ENCODE measurements at places on chromosomes 4 and X.

GRCh38 chr4:111454961-111455360, 690.3 kb upstream of the FAM241A start:
- no peak for DNase-seq

GRCh38 chrX:45801554-45801953, 600.9 kb upstream of the DIPK2B start:
- no peak for DNase-seq

DNA sequence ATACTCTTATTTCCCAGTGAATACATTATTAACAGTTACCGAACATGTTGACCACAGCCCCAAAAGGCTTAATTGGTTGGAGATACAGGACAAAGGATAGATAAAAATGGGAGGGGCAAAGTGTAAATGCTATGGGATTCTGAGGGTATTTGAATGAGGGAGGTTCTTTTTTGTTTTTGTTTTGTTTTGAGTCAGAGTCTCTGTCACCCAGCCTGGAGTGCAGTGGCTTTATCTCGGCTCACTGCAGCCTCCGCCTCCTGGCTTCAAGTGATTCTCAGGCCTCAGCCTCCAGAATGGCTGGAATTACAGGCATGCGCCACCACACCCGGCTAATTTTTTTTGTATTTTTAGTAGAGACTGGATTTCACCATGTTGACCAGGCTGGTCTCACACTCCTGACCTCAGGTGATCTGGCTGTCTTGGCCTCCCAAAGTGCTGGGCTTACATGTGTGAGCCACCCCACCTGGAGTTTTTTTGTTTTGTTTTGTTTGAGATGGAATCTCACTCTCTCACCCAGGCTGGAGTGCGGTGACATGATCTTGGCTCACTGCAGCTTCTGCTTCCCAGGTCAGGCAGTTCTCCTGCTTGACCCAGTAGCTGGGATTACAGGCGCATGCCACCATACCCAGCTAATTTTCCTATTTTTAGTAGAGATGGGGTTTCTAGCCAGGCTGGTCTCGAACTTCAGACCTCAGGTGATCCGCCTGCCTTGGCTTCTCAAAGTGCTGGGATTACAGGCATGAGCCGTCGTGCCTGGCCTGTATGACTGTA, 9.0 kb downstream of the UBE2K start:
- DNase-seq, result no peak

GRCh38 chrX:12237131-12237530, 98.9 kb downstream of the FRMPD4 start:
- DNase-seq, result no peak

DNA sequence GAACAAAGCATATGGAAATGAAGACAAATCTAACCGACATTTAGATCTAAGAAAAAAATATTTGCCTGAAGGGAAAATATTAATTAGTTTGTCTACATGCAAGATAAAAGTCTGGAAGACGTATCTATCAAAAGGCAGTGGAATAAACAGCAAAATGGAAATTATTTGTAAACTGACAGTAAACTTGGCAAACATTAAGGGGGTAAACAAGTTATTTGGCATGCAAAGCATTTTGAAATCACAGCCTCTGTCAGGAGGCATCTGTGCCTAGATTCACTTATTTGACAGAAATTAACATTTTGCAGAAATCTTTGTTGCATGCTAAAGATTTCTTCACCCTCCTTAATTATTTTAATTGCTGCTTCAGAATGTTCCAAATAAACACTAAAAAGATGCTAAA, 1065.8 kb upstream of the POU3F4 start:
- DNase-seq, result no peak

DNA sequence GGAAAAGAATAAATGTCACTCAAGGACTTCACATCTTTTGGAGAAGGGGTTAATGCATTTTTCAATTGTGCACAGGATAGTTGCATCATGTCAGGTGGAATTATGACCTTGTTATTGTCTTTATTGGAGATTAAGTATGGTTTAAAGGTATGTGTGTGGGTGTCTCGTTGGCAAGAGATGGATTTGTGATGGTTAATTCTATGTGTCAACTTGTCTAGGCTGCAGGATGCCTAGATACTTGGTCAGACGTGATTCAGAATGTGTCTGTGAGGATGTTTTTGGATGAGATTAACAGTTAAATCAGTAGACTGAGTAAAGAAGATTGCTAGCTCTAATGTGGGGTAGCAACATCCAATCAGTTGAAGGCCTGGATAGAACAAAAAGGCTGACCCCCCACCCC, 42.2 kb upstream of the HSD17B10 start:
- DNase-seq, result no peak

DNA sequence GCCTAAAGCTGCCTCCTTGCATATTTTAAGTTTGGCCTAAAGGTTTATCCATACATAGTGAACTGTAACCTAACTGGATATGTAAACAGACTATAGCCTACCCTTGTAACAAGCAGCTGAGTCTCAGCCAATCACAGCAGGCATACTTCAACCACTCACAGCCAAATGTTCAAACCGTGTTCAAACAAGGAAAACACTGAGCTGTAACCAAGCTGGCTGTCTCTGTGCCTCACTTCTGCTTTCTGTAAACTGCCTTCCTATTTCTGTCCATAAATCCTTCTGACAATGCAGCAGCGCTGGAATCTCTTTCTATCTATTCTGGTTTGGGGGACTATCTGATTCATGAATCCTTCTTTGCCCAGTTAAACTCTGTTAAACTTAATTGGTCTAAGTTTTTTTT, 16.4 kb downstream of the DSPP start:
- DNase-seq, result no peak

- DNase-seq, result no peak
These were observed 47.7 kb downstream of the C4orf50 start for GRCh38 chr4:5970381-5971077.

- no peak for DNase-seq
These were observed 249.6 kb upstream of the KLF3 start for GRCh38 chr4:38414410-38414809.

DNA sequence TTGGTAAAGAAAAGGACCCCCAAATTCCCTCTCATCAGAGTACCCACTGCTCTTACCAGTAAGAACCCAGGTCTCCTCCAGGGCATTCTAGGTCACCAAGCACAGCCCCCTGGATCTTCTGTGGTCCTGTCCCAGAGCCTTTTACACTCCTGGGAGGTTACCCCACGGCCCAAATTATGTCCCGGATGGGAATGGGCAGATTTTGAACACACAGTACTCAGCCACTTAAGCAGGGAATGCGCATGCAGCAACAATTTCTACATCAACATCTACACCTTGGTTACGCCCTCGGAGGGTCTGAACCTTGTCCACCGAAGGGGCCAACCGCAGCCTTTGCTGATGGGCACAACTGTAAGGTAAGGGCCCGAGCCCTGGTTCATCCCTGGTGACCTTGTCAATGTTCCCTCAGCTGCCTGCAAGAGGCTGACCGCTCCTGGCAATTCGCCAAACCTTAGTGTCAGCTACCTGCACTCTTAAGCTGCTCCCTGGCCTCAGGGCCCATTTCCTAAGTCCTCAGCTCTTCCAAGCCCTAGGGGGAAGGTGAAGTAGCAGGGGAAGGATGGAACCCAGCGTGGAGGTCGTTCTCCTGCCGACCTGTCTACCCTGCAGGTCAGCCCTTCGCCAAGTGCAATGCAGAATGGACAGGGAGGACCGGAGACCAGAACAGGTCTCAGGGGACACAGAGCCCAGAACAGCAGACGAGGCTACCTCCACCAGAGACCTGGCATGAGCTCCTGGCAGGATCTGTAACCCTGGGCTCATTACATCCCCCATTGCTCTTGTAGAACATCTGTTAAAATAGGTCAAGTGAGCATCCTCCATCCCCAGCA, 5.9 kb downstream of the TIMP1 start:
- DNase-seq, result no peak

- DNase-seq, result no peak
These were observed 371.7 kb downstream of the FAM133A start for GRCh38 chrX:94045724-94046123.

GRCh38 chr4:41645728-41646390, 102.7 kb downstream of the PHOX2B start:
- no peak for DNase-seq

GRCh38 chr4:92059615-92060014, 244.2 kb upstream of the GRID2 start:
- no peak for DNase-seq

DNA sequence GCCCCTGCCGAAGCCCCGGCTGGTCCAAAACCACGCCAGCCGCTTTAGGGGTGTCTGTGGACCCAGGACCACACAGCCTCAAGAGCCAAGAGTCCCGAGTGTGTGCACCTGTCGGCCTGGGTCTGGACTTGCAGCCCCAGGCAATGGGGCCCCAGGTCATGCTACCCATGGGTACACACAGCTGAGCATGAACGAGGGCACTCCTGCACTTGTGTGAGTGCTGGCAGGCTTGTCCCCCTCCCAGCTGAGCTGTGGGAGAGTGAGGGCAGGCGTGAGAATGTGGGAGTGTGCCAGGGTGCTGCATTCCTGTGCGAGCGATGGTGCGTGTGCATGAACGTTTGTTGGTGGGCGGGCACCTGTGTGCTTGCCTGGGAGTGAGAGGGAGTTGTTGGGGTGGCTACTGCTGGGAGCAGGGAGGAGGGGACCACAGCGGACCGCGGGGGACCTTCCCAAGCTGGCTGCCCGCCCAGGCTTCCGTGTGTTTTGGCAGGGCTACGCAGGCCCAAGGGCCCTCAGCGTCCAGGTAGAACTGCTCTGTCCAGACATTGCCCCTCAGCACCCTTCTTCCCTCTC, 30.8 kb downstream of the BLOC1S4 start:
- no peak for DNase-seq

GRCh38 chr4:71828470-71828869, 44.6 kb upstream of the GC start:
- DNase-seq, result no peak

DNA sequence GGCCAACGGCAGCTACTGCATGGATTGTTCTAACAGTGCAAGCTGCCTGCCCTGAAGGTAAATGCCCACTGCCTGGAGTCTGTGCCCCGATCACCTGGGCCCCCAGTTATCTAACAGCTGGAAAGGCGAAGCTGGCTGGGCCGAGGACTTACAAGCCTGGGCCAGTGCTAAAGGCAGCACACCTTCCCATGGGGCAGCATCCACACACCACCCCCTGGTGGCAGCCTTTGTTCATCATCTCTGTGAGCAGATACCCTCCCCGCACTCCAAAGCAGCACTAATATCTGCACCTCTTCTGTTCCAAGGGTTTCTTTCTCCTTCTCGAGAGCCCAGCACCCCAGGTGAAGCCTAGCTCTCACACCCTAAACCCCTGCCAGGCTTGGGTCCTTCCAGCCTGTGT, 7.6 kb downstream of the SLC2A9 start:
- DNase-seq, result no peak

DNA sequence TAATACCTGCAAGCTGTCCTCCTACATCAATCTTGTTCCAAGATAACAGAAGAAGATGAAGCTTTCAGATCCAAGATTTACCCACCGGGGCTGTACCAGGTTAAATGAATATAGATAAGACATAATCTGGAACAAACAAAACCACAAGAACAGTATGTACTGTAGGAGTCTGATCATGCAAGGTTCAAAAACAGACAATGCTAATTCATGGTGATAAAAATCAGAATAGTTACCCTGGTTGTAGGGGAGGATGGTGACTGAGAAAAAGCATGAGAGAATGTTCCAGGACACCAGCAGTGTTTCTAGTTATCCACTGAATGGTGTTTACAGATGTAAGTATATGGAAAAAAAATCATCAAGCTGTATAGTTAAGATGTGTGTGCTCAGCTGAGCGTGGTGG, 211.6 kb upstream of the TBL1X start:
- DNase-seq, result no peak

DNA sequence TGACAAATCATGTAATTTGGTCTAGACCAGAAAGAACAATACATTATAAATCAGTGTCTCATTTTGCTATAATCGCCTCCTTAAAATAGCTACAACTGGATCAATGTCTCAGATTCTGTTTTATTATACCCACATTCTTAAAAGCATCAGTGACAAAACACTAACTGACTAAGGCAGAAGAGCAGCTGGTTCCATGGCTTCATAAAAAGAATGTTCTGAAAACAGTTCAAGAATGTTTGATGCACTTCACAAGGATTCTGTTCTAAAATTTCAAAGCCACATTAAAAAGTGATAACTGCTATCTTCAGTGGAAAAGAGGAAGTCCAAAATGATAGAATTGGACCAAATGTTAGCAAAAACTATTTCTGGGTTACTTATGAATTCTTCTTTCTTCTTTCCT, 69.8 kb downstream of the COL25A1 start:
- no peak for DNase-seq

DNA sequence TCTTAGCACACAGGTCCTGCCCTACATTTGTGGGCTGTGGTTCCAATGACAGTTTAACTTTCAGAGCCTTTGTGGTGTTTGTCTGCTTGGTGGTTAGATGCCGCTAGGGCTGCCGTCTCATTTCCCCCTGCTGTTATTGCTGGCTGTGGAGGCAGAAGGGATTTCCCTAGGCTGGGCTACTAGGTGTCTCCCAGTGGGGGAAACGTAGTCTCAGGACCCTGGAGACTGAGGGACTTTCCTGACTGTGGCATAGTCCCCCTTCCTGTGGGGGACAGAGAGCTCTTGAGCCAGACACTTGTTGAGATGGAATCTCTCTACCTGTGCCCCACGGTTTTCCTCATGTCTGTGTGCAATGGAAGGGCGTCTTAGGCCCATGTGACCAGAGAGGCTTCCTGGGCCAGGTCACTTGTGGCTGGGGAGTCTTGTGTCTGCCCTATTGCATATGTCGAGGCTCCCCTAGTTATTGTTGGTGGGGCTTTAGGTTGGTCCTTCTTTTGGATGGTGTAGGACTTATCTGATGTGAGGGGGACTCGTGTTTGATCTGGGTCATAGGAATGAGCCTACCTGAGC, 68.2 kb downstream of the ARHGAP10 start:
- DNase-seq, result peak; percentile 18

DNA sequence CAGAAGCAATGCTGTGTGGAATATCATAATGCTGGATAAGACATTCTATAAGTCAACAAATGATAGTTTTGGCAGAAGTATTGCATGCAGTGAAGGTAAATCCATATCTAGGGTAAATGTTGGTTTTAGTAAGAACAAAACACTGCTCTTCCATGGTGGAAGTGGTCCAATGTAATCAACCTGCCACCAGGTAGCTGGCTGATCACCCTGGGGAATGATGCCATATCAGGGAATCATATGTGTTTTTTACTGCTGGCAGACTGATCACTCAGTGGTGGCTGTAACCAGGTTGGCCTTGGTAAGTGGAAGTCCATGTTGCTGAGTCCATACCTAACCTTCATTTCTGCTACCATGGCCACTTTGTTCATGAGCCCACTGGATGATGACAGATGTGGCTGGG, 74.0 kb upstream of the CENPE start:
- DNase-seq, result no peak

DNA sequence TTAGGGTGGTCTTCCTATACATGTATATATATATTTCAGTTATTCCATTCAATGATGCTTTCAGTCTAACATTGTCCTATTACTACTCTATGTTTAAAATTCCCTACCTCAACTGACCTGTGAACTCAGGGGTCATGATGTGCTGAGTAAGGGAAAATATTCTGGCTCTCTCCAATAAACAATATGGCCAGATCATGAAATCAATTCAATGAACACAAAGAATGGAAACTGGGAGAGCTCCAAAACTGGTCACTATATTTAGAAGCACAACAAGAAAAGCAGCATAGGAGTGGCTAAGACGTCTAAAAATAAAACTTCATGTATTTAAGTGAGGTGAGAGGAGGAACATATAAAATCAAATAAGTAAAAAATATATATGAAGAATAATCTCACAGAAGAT, 304.5 kb downstream of the PPP3CA start:
- no peak for DNase-seq

- DNase-seq, result no peak
These were observed 146.2 kb downstream of the SPOCK3 start for GRCh38 chr4:167088115-167088514.

All from stimulated activated CD8-positive, alpha-beta memory T cell treated with anti-CD3 and anti-CD28 coated beads, Interleukin-15, amount 100 ng/mL, for 24 hours (primary cell).